IPS DF 19.7 (cell line): ENCODE measurements at places on chromosomes 4 and X.

- DNase-seq: no peak
These were observed 39.0 kb downstream of the FBXO8 start for GRCh38 chr4:174244441-174244840.

DNA sequence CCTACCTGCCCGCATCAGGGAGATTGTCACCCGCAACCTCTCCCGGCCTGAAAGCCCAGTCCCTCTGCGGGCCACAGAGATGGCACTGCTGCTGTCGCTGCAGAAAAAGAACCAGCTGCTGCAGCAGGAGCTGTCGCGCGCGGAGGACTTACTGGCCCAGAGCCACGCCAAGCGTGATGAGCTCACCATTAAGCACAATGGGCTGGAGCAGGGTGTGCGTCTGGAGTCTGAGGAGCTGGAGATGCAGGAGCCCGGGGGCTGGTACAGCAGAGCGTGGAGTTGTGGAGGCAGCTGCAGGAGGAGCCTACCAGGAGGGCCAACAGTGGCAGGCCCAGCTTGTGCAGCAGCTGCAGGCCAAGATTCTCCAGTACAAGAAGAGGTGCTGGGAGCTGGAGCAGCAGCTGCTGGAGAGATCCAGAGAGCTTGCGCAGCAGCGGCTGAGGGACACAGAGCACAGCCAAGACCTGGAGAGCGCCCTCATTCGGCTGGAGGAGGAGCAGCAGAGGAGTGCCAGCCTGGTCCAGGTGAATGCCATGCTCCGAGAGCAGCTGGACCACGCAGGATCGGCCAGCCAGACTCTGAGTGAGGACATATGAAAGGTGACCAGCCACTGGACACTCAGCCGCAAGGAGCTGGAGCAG lies 11.3 kb downstream of the SMIM10L2A start:
- DNase-seq: no peak

- DNase-seq: no peak
These were observed 15.9 kb upstream of the PIM2 start for GRCh38 chrX:48934581-48935300.

DNA sequence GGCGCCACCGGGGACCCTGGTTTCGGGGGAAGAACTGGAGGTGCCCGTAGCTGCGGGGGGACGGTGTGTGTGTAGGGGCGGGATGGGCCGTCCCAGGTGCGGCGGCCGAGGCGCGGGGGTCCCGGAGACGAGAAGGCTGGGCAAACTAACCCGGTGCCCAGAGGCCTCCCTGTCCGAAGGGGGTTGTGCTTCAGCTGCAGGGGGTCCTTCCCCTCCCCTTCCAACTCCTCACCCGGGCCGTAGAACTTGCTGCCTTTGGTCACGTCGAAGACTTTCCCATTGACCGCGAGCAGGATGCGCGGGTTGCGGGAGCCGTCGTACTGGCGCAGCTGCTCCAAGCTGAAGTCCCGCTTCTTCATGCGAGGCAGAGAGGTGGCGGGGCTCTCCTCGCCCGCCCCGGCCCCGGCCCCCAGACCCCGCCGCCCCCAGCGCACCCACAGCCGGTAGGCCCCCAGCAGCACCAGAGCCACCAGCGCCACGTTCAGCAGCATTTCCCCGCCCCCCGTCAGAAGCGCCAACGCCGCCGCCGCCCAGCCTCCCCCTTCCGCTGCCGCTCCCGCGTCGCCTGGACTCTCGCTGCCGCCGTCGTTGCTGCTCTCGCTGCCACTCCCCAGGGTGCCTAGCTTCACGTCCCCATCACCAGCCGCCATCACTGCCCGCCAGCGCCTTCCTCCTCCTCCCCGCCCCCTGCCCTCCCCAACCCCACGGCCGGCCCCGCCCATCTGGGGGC lies at the start of gene PGRMC2:
Gene PGRMC2 (minus strand): TSS at position 673 of the 730 bp plus-strand sequence. CDS start 23 bp downstream, at position 650.
- no peak for DNase-seq

DNA sequence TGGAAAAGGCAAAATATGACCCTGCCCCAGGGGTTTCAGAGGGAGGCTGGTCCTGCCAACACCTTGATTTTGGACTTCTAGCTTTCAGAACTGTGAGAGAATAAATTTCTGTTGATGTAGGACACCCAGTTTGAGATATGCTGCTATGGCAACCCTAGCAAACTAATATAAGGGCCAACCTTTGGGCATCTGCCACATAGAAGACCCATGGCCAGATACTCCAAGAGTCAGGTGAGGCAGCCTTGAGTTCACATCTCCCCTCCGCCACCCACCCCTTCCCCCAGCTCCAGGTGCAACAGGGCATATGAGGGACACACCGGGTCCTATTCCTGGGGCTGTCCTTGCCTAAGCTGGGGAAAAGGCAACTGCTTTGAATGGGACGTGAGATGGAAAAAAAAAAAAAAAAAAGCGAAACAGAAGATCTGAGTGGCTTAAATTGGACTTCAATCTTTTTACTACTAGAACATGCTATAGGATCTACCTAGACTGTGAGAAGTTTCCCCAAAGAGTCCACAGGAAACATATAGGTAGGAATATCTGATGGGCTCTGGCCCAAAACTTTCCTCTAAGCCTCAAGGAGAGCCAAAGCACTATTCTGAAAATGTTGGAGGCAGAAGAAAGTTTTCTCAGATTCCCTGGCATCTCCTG lies 56.5 kb upstream of the PROM1 start:
- no peak for DNase-seq

DNA sequence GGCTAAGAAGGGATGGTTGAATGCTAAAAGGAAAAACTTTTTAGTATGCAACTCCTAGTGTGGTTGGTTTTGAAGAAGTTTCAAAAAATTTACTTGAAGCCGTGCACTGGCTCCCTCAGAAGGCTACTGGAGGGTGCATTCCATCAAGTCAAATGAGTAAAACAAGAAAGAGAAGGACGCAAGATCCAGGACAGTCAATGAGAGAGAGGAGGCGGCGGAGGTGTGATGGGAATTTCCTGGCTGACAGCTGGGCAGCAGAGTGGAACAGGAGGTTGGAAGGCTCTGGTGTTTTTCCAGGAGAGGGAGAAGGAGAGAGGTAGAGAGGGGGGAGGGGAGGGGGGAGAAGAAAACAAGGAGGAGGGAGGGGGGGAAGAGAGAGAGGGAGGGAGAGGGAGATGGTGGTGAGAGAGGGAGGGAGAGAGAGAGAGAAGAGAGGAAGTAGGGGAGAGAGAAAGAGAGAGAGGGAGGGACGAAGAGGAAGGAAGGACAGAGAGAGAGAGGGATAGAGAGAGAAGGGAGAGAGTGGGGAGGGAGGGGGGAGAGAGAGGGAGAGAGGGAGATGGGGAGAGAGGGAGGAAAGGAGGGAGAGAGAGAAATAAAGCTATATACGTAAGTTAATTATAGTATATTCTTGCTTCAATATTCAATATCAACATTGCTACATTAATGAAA lies 126.4 kb downstream of the SH3KBP1 start:
- DNase-seq: no peak

- no peak for DNase-seq
These were observed 743.5 kb upstream of the MAGEB2 start for GRCh38 chrX:29471829-29472228.

DNA sequence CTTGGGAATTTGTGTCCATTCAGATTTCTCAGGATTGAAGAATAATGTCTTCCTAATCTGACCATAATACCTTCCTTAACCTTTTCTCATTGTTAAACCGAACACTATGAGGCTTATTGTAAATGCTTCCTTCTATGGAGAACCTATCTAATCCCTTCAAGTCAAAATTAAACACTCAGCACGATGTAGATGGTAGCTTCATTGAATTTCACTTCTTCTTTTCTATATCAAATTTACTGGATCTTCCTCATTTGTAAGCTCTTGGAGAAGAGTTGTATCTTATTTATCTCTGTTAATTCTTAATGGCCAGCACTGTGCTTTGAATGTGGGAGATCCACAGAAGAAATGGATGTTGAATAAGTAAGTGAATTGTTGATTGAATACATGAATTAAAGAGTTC lies 109.0 kb upstream of the RAPGEF2 start:
- no peak for DNase-seq

DNA sequence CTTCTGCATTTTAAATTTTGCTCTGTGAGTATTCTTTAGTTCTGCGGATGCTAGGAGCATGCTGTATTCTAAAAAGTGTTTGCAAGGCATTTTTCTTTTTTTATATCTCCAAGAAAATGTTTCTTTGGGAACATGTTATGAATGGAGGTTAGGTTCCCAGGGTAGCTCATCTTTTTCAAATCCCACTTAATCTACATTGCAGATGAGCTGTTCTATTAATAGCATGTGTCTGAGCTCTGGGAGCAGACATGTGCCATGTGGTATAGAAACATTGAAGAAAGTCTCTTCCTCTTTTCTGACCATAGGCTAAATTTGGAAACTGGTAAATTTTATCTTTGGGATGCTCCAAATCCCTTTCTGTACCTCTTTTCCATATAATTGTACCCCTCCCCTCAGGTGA lies 23.2 kb downstream of the DIAPH2 start:
- DNase-seq: no peak

DNA sequence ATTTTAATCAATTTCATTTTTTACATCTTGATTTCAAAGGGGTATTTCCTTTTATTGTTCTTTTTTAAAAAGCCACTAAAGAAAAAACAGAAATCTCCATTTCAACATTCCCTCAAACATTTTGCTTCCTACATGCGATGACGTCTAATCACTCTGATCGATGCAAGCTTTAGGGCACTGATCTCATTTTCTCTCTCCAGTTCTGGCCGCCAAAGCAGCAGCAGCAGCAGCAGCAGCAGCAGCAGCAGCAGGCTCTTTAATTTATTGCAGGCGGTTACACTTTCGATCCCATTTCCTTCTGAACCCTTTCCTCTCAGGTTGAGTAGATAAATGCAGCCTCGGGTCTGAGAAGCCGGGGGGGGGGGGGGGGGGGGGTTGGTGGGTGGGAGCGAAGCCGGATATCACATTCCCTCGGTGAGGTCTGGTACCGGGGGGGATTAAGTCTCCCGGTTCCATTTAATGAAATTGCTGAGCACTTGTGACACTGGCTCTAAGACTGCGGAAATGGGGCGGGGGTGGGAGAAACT lies 3.4 kb upstream of the PCDH7 start:
- no peak for DNase-seq
